ENCODE measurements at places on chromosomes 5 and 9.

- DNase-seq, result no peak
Observed at GRCh38 chr5:125550274-125550673, 803.8 kb upstream of the ZNF608 start.

DNA sequence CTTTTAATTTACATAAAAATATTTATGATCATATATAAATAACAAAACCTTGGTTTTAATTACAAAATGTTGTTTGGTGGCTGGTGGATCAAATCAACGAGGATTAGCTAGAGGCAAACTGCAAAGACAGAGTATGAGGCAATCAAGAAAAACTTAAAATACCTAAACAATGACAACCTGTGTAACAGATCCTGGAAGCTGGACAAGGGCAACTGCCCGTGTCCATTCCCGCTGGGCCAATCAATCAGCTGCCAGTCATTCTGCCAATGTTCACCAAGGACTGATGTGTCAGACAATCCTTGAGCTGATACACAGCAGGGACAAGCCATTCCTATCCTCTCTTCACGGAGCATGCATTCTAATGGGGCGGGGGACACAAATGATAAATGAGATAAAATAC is 3.2 kb upstream of the TENT4A start:
- no peak for DNase-seq

- DNase-seq, result no peak
Observed at GRCh38 chr9:92310562-92310961, 14.6 kb downstream of the NOL8 start.

DNA sequence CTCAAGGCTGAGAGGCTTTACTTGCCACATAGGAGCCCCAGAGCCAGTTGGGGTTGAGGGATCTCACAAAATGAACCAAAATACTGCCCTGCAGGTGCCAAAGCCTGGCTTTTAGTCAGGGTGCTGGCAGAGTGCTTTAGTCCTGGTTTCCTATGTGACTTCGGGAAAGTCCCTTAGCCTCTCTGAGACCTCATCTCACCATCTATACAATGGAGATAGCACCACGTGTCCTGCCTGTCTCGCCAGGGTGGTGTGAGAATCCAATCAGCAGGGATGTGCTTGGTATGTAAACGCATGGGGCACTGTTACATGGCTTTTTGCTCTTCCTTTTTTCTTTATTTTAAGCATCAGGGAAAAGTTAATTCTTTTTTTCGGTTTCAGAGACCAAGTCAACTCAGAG is 68.3 kb downstream of the SHB start:
- DNase-seq, result no peak

DNA sequence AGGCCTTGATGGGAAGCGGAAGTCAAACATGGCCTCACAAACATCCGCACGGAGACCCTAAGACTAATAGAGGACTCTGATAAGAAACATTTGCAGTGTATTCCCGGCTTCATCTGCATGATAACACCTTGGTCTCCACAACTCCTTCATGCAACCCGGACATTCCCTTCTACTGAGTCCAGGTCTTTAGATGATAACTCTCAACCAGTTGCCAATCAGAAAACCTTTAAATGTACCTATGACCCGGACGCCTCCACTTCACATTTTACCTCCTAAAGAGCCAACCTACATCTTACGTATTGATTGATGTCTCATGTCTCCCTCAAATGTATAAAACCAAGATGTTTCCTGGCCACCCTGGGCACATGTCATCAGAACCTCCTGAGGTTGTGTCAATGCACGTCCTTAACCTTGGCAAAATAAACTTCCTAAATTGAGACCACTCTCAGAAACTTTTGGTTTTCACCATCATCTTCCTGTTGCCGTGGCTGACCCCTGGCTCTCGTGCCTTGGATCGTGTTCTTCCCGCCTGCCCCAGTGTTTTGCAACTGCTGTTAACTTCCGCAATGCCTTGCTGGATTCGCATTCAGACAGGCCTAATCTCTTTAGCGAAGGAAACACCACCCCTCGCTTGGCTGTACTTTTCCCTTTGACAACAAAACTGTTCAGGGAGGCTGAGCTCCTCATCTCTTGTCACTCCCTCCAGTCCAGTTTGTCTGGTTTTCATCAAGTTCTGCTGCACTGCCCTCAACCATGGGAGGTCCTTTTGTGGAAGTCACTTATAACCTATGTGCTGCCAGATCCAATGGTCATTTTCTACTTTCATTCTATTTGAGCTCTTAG is 1.1 kb upstream of the DAP start:
- no peak for DNase-seq

DNA sequence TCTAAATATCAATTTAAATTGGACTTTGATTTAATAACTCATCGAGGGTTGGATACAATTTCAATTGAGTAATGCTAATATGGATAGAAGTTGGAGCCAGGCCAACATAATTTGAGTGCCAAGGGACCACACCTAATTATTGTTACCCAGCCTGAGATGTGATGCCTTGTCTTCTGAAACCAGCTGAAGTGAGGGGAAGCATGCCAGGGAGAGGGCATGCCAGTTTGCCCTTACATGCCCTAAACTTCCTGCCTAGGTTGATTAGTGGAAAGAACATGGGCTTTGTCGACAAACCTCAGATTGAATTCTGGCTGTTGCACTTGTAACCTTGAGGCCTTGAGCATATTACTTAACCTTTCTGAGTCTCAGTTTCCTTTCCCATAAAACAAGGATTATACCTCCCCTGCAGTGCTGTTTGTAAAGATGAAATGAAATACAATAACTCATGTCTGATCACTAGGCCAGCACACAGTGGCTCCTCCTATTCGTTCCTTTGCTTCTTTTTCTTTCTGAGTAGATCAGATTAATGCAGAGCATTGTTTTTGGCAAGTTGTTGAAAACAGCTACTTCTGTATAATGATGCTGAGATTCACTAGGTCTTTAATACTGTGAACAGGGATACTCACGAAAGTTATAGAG is 412.8 kb downstream of the TLE4 start:
- DNase-seq, result no peak

- DNase-seq, result no peak
Observed at GRCh38 chr9:126395439-126396212, 69.0 kb downstream of the MVB12B start.

DNA sequence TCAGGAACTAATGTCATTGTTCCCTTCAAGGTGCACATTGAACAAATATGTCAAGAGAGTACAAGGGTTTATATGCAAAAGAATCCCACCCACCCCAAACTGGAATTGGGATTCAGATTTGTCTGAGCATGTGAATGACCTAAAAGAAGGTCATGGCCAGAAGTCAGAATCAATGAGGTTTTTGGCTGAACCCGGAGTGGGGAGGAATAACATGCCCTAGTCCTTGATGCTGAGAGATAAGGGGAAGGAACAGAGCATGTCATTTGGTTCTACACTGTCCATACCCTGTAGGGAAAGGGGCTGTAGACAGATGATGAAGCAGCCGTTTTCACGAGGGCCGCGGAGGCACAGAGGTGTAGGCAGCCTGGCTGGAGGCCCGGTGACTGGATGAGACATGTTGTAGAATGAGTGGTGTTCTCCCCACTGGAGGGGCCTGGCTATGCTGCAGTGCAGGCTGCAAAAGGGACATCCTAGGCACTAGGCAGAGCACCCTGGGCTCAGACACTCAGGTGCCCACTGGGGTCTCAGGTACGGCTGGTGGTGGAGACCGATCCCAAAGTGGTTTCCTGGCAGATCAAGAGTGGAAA is 65.9 kb downstream of the ZFAND5 start:
- no peak for DNase-seq

- no peak for DNase-seq
Observed at GRCh38 chr5:158832731-158833130, 267.0 kb downstream of the EBF1 start.
